SK-N-SH treated with all-trans-retinoic acid at 6 μM for 48 hours (cell line): ENCODE measurements at places on chromosomes 11 and 22.
A peak's percentile ranks its signal among the peaks of the same experiment; 100 is the strongest.

GRCh38 chr22:47139013-47139789, 376.8 kb downstream of the TBC1D22A start:
- no peak for ATAC-seq

- no peak for ATAC-seq
Measured at GRCh38 chr11:71080239-71081097, 171.9 kb downstream of the SHANK2 start.

DNA sequence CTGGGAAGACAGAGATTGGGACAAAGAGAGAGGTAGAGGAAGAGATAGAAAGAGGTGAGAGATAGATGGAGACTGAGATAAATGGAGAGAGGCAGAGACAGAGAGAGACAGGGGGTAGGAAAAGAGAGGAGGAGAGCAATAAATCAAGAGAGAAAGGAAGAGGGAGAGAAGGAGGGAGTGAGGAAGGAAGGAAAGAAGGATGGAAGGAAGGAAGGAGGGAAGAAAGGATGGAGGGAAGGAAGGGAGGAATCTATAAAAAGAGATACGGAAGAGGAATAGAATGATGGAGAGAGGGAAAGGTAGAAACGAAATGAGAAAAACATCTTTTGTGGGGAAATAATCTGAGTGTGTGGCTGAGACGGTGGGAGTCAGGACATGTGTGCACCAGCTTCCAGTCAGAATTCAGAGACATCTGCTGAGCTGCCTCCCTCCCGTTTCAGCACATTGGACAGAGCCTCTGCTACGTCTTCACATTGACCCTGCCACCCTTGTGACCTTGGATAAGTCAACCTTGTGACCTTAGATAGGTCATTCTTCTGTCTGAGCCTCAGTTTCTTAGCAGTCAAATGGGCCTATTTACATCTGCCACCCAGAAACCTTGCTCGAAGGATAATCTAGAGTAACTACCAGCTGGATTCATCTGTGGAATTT, 417.8 kb downstream of the MIAT start:
- ATAC-seq, result no peak

GRCh38 chr22:48963405-48963804, 864.3 kb downstream of the BRD1 start:
- ATAC-seq, result no peak

DNA sequence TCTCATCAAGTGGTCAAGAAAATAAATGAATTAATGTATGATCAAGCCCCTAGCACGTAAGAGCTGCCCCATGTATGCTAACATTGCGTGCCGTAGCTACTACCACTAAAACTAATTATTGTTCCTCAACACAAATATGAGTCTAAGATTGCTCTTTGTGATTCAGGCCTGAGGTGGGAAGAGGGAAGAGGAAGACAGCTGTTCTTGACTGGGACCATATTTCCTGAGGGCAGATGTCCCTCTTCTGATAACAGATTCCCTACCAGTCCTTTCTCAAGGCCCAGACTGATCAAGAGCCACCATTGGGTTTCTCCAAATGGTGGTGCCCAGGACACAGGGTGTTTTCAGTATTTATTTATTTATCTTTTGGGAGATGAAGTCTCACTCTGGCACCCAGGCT, 87.2 kb upstream of the CADM1 start:
- ATAC-seq, result no peak

GRCh38 chr11:2210366-2211112, 38.9 kb upstream of the TH start:
- no peak for ATAC-seq

DNA sequence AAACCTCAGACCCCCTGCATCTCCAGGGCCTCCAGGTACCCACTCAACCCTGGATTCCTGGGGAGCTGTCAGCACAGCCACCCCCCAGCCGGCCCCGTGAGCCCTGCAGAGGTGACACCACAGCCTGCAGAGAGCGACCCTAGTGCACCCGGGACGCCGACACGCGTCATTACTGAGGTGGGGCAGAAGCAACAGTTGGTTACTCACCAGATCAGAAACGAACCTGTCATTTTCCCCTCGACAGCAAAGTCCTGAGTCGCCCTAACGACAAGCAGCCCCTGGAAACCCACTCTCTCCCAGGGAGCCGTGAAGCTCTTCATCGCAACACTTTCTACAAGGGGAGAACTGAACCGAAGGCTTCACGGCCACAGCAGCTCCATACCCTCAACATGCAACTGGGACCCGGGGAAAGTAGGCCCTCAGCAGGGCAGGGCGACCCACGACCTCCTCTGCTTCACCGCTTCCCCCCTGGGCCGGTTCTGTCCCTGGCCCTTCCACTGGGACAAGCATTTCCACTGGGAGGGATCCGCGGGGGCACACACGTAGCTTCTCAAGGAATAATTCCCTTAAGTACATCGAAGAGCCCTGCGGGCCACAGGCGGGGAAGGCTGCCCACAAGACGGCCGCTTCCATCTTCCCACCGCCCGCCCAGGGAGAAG, 1.6 kb downstream of the BRD1 start:
- peak; percentile 42 for ATAC-seq

DNA sequence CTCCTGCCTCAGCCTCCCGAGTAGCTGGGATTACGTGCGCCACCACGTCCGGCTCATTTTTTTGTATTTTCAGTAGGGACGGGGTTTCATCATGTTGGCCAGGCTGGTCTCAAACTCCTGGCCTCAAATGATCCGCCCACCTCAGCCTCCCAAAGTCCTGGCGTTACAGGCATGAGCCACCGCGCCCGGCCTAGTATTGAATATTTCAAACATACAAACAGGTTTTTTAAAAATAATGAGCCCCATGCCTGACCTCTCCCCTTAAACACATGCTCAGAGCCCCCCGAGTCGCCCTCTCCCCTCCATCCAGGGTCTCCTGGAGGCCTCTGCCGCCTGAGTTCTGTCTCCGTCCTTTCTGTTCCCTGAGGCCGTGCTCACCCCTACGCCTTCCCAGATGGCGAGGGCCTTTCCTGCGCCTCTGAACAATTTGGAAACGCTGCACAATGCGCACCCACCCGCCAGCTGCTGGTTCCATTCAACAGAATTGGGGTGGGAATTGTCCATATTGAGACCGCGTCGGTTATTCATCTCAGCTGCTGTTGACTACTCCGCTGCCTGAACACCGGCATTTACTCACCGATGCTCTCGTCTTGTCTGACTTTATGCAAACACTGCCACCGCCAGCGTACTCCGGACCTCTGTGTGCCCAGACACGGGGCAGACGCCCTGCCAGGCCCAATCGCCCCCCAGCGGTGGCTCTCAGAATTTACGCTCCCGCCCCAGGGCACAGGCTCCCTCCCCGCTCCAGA, 13.6 kb upstream of the RNH1 start:
- peak; percentile 10; the same call in 2 of the 3 replicates for ATAC-seq

DNA sequence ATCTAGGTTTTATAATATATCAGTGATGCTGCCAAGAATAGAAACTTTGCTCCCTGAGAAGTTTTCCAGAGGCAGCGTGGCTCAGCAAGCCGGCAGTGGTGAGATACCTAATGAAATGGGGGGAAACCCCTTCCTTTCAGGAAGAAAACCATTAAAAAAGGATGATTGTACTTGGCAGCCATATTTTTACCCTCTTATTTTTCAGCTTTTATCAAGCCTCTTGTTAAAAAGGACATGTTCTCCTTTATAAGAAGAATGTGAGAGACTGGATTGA, 9.0 kb upstream of the ME3 start:
- ATAC-seq, result peak; percentile 73

DNA sequence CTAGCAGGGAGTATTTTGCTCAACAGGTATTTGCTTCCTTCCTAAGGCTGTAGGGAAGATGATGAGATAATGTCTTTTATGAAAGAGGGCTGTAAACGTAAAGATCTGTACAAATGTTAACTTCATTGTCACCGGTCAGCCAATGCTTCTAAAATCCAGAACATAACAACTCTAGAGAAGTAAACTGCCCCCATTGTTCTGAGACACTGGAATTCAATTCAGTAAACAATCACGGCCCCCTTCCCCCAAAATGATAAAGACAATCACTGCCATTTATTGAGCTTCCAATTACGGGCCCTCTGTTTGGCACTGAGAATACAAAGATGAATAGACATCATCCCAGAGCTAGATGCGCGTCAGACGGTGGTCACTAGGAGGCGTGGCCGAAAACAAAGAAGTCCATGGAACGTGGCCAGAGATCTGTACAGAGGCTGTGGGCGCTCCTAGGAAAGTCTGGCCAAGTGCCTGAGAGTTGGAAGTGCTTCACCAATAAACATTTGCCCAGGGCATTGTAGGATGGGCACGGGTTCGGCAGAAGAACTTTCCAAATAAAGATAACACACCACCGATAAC, 576 bp downstream of the TMEM258 start:
- ATAC-seq, result peak; percentile 71

- no peak for ATAC-seq
Measured at GRCh38 chr11:10019906-10020682, 273.9 kb downstream of the SBF2 start.

GRCh38 chr11:34756591-34756990, 135.7 kb downstream of the EHF start:
- ATAC-seq, result no peak

- ATAC-seq, result no peak
Measured at GRCh38 chr11:79273781-79274180, 167.0 kb downstream of the TENM4 start.

DNA sequence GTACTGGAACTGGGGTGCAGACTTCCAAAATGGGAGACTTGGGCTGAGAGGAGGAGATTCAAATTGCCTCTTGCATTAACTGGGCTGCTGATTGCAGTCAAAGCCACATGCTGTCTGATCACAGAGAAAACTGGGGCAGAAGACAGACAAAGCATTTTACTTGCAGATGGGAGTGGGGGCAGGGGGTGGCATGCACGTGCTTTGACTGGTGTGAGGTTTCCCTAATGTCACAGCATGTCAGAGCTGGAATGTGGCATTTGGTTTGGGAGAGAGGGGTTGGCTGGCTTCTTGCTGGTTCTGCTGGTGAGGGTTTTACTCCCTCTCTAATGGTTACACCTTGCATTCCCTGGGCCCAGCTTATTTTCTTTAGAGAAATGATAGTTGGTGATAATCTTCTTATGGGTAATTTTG, 2.9 kb downstream of the TUB start:
- no peak for ATAC-seq

GRCh38 chr11:3095712-3096361, 38.6 kb upstream of the CARS1 start:
- ATAC-seq, result peak; percentile 62

- ATAC-seq, result no peak
Measured at GRCh38 chr11:17443423-17443822, 33.2 kb downstream of the ABCC8 start.

DNA sequence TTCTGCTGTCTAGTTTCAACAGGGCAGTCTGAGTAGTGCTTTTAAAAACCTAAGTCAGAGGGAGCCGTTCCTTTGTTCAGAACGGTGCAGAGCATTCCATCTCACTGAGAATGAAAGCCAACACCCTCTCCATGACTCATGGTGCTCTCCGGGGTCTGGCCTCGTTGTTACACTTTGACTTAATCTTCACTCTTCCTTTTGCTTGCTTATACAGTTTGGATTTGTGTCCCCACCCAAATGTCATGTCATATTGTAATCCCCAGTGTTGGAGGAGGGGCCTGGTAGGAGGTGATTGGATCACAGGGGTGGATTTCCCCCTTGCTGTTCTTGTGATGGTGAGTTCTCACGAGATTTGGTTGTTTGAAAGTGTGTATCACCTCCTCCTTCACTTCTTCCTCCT, 292.2 kb downstream of the ST3GAL4 start:
- peak; percentile 96 for ATAC-seq

- ATAC-seq, result no peak
Measured at GRCh38 chr11:7480113-7480512, 5.2 kb upstream of the OLFML1 start.

DNA sequence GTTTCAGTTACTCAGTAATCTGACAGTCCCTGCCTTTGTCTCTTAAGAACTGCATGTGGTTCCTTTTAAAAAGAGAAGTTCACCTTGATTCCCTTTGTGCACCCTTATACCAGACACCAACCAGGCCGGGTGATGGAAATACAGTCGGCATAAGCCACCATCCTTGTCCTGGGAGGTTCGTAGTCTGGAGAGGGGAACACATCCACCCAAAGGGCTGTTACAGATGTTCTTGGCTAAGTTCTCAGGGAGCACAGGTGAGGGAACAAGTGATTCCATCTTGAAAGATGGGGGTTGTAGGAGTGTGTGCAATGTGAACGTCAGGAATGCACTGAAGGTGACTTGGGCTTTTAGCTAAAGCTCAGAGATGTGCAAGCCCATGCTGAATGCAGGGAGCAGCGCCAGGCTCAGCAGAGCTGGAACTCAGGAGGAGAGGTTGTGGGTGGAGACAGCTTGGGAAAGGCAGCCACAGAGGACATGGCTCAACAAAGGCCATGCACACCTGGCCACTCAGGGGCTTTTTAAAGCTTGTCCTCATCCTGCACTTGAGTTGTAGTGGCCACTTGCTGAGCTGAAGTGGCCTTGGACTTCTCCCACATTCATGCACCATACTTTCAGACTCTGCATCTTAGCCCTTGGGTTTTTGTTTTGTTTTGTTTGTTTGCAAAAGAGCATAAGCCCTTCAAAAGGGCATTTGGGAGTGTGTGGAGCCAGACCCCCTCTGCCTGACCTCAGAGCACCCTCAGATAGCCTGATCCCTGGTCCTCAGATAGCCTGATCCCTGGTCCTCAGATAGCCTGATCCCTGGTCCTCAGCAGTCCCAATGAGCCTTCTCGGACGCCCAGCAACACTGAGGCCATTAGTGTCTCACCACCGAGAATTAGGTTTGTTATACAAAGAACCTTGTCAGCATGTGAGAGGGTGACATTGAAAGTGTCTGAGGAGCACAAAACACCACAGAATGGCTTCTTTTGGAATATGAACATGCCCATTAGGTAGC, 12.7 kb upstream of the TMA7B start:
- ATAC-seq, result no peak

- no peak for ATAC-seq
Measured at GRCh38 chr11:1504138-1504537, 17.6 kb upstream of the MOB2 start.

- ATAC-seq, result no peak
Measured at GRCh38 chr22:50125029-50125428, 35.2 kb downstream of the MOV10L1 start.

DNA sequence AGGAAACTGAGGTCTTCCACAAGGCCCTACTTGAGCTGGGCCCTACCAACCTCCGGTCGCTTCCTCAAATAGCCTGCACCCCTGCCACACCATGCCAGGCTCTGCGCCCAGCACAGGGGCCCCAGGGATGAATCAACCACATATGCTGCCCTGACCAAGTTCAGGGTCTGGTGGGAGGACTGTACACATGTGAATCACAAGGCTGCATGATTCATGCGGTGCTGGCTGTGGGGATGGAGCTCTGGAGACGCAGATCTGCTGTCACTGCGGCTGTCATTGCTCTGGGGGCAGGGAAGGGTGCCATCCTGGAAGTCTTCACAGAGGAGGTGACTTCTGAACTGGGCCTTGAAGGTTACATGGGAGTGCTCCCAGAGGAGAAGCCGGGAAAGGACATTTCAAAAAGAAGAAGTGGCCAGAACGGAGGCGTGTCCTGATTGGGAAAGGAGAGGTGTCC, 21.5 kb downstream of the CYTH4 start:
- peak; percentile 77 for ATAC-seq

- peak; percentile 86 for ATAC-seq
Measured at GRCh38 chr11:130798280-130798679, 118.0 kb downstream of the SNX19 start.

DNA sequence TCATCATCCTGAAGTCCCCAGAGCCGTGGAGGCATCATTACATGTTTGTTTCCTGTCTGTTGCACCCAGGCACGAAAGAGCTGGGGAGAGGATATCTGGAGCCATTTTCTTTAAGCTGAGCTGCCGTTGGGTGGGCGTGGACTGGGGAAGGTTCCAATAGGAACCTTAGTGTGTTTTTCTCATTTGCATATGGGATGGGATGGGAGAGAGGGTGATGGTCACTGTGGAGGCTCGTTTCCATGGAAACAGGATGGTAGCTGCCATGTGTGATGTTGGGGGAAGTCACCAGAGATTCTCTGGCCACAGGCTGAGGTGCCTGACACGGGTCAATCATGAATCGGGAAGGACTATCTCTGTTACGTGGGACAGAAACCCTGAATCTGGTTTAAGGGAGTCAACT, 39.7 kb downstream of the CACNA1I start:
- no peak for ATAC-seq
